Esophagus squamous epithelium (tissue), 5 donors: ENCODE measurements at places on chromosomes 5 and 9.

- no peak for DNase-seq
Observed at GRCh38 chr9:88741335-88741734, 206.4 kb downstream of the NXNL2 start.

DNA sequence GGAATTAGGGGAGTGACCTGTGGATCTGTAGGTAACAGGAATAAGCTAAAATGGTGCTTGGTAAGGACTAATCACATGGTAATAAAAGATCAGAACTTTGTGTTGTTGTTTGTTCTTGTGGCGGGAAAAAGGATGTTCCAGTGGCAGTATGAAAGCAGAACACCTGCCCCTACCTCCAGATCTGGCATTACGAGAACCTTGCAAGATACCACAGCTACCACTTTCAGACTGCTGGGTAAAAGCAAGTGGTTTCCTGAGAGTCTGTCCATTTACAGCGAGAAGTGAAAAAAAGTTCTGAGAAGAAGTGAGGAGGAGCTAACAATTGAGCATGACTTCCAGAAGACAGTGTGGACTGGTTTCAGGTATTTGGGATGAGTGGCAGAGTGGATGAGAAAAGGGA is 252.5 kb downstream of the TLE4 start:
- no peak for DNase-seq

- no peak for DNase-seq
Observed at GRCh38 chr9:20262611-20263010, 359.7 kb downstream of the MLLT3 start.

GRCh38 chr5:78886341-78887230 is 98.5 kb downstream of the ARSB start:
- DNase-seq = no peak

DNA sequence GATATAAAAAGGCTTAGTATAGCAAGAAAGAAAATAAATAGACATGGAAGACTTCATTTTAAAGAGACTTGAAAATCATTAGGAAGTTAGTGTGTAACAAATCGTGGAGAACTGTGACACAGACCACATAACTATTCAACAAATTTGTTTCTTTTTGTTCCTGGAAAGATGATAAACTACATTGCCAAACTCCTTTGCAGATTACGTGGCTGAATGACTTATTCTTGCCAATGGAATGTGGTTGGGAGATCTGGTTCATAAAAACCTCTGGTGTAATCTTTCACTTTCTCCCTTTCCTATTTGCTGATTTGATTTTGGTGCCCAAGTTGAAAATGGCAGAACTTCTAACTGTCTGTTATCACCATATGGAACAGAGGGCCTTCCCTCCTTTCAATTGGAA is 328.9 kb upstream of the MEF2C start:
- DNase-seq = no peak

GRCh38 chr5:75614176-75614575 is 2.9 kb downstream of the ANKDD1B start:
- no peak for DNase-seq

DNA sequence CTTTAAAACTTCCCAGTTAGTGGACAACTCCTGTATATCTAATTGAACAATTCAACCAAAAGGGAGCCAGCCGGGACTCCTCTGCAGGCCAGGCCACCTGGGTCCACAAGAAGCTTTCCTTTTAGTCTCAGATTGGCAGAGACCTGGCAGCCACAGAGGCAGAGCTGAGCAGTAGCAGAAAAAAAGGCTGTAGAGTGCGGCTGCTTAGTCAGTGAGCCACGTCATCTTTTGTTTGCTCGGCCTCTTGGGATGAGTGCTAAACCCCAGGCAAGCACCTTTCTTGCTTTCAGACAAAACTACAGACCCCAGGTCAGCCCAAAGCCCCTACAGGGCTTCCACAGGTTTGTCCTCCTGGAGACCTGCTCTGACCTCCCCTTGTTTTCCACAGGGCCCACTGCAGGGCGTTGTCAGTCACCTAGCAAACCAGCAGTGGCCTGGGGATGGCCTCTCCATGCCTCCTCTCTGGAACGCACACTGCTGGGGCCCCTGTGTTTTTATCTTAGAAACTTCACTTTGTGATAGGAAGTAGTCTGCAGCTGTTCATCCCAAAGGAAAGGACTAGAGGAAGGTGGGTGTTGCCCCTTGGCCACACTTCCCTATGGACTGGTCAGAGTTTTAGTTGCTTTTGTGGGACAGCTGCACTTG is 49.9 kb downstream of the SHB start:
- DNase-seq = no peak

DNA sequence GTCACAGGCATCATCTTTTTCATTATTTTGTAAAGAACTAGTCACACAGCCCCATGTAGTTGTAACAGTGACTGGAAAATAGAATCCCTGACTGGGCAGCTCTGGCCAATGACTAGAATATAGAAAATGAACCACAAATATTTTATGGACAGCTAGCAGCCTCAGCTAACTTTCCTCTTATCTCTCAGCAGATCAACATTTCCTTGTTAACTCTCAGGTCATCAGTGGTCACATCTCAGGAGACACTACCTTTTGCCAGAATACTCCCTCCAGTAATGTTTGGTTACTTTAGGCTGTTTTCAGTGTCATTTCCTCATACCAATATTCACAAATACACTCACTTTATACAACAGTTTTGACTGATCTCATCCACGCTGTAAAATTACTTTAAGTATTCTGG is 43.9 kb downstream of the FAM169A start:
- DNase-seq = no peak

DNA sequence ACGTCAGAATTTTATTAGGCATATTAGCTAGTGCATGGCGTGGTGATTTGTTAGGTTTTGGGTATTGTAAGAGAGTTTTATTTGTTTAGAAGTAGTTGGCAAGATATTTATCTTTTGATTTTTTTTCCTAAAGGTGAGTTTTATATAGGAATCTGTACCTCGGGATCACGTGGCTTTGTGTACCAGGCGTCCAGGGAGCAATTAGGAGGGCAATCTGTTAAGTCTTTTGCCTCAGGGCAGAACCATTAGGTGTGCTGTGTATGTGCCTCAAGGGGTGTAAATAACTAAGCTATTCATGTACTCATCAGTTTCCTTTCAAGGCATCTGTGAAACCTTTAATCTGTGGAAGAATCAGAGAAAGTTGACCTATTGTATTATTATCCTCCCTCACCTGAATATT is 39.4 kb downstream of the ZSWIM6 start:
- DNase-seq = no peak

DNA sequence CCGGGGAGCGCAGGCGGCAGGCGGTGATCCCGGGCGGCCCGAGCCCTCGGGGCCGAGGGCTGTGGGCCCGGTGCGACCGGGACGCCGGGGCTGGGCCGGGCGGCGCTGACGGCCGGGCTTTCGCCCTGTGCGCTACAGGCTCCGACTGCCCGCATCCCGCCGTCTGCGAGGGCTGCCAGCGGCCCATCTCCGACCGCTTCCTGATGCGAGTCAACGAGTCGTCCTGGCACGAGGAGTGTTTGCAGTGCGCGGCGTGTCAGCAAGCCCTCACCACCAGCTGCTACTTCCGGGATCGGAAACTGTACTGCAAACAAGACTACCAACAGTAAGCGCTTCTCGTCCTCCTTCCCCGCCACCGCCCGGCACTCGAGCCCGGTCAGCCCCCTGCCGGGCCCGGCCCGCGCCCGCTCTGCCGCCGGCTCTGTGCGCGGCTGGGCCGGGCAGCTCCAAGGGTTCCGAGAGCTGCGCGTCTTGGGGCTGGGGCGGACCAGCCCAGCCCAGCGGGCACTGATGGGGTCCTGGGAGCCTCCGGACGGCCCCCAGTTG is 1.6 kb downstream of the LMX1B start:
- DNase-seq = no peak

DNA sequence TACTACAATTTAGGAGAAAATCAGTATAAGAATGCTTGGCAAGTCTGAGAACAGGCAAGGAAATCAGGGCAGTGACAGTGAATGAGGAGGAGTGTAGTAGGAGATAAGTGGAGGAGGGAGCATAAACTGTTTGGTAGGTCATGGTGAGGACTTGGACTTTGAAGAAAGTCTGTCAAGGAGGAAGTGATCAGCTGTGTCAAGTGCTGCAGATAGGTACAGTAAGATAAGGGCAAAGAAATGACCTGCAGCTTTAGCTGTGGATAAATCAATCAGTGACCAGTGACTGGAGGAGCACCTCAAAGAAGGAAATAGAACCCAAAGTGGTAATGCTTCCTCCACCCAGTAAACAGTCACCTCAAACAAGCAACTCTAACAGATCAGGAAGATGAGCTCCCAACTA is 106.3 kb downstream of the RAPGEF6 start:
- no peak for DNase-seq

DNA sequence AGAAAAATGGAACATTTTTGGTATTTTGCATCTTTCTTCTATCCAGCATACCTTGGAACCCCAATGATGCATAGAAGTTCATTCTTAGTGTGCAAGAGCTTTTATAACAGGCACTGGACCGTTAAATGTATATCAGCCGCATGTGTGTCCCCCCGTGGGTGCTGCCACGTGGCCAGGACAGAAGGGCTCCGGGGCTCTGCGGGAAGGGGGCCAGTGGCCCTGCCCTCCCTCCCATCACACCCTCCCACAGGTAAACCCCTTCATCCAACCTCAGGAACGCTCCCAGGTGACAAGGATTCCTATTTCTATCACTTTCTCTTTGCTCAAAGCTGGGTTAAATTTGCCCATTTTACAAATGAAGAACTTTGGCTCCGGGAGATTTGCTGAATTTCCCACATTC is 393.4 kb upstream of the IRX4 start:
- no peak for DNase-seq

DNA sequence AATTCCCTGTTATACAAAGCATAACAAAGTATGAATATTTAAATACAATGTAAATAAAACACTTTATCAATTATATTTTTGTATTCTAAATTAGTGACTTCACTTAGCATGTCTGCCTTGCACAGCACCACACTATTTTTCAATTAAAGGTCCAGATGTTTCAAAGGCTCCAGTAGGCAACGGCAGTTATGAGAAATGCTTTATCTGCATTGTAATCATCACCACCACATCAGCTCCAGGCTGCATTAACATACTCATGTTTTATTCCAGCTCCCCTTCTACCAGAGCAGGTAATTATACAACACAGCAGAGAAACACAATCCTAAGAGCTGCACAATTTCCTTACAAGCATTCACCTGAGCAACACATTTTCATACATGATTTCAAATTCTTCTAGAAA is 102.8 kb downstream of the MAPKAP1 start:
- no peak for DNase-seq

DNA sequence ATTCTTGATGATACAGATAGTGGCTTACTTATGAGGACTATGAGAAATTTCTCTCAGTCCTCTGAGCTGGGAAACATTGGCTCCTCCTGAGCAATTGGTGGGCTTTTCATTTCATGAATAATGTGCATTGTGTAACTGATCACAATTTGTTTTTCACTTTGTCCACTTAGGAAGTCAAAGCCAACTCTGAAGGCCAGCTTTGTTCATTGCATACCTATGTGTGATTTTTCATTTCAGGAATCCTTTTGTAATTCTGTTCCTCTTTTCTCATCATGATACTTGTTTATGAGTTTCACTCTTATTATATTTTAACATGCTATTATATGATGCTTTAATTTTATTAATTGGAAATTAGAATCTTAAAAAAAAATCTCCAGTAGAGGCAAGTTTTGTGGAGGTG is 483.0 kb downstream of the EBF1 start:
- no peak for DNase-seq

DNA sequence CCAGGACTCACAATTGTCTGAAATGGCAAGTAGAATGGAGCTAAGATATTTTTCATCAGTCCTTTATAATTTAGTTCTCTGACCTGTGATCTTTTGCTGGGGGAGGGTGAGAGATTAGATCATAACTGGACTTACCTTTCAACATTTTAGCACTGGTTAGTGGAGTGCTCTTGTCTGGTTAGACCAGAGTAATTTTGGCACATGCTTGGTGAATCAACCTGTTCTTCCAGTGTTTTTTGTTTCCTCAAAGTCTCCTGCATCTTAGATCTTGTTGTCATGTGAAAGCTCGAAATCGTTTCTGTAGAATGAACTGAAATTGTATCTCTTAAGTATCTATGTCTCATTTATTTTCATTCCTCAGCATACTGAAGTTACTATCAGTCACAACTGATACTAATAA is 122.4 kb downstream of the TLE4 start:
- no peak for DNase-seq

DNA sequence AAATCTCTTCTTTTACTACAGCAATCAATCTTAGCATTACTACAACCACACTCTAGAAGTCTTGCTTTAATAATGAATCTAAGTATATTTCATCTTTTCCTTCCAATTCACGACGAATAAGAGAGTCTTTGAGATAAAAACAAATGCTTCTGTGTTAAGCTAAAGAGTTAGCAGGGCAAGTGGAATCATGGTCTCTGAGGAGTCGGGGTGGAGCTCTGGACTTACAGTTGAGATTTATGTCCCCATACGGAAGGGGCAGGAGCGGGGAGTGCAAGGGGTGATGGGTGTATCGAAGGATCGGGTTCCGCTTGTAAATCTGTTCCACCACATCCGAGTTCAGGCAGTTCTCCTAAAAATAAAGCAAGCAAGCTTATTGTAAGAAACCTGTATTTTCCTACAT is 59.0 kb upstream of the RETREG1 start:
- no peak for DNase-seq

GRCh38 chr9:26296910-26297572 is 595.6 kb downstream of the CAAP1 start:
- DNase-seq = no peak

DNA sequence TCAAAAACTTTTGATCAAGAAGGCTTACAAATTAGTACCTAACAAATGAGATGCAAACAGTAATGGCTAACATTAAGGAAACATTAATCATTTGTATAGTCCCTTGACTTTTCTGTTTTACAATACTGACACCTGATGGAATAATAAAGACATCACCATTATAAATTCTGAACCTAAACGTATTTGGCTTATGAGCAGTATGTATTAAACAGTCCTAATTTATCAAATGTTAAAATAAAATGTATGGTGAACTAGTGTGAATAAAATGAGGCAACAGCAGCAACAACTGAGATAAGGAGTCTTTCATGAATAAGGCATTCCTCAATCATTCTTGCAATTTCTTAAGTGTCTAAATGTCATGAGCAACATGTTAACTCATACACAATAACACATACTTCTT is 6.0 kb downstream of the PUM3 start:
- no peak for DNase-seq

- no peak for DNase-seq
Observed at GRCh38 chr9:126112135-126112720, 214.4 kb upstream of the MVB12B start.

GRCh38 chr5:124920909-124921666 is 174.6 kb upstream of the ZNF608 start:
- no peak for DNase-seq

GRCh38 chr9:76162086-76162730 is 232.0 kb downstream of the RFK start:
- DNase-seq = no peak

- no peak for DNase-seq
Observed at GRCh38 chr9:26346942-26347477, 545.6 kb downstream of the CAAP1 start.

GRCh38 chr5:82018462-82018861 is 46.6 kb downstream of the ATG10 start:
- DNase-seq = no peak
